ENCODE measurements at places on chromosomes 4 and X. TPM values are rescaled to one million over a fixed set of nuclear protein-coding genes. Genes with fewer than 3 reads are reported as not detected.

Gene REELD1
- total RNA-seq = not detected

Gene DOK7
- 35.0 TPM for total RNA-seq

GRCh38 chr4:14028862-14029261 is 401.3 kb upstream of the BOD1L1 start:
- DNase-seq = peak; percentile 51

- DNase-seq = no peak
Observed at GRCh38 chr4:74328501-74328900, 20.2 kb downstream of the EPGN start.

GRCh38 chr4:7647186-7647585 is 212.5 kb upstream of the PSAPL1 start:
- DNase-seq = no peak
